ENCODE measurements at places on chromosomes 3 and 15.

- DNase-seq: no peak
Observed at GRCh38 chr15:90337256-90337655, 14.8 kb upstream of the ZNF774 start.

GRCh38 chr3:112605285-112605684 is 35.7 kb downstream of the CCDC80 start:
- no peak for DNase-seq

DNA sequence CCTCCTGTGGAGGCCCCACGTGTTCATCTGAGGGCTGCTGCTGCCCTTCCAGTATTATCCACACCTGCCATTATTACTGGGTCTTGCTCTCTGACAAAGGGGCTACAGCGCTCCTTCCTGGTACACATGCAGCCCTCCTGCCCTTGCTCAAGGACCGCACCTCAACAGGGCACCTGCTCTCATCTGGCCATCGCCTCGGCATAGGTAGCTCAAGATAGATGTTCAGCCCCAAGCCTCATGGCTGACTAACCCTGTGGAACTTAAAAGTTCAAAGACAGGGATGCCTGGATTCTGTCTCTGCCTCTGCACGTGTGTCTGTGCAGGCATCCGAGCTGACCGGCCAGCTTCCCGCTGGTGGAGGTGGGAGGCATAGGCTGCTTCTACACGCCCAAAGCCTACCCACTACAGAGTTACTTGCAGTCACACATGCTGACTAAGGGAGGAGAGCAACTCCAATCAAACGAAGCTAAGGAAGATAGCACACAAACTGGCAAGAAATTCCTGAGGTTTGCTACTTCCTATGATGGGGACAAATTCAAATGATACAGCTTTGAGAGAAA is 152.5 kb upstream of the ATP10A start:
- no peak for DNase-seq

GRCh38 chr3:38227989-38228388 is 37.6 kb upstream of the SLC22A13 start:
- no peak for DNase-seq

GRCh38 chr15:61794276-61794675 is 266.0 kb downstream of the VPS13C start:
- no peak for DNase-seq

DNA sequence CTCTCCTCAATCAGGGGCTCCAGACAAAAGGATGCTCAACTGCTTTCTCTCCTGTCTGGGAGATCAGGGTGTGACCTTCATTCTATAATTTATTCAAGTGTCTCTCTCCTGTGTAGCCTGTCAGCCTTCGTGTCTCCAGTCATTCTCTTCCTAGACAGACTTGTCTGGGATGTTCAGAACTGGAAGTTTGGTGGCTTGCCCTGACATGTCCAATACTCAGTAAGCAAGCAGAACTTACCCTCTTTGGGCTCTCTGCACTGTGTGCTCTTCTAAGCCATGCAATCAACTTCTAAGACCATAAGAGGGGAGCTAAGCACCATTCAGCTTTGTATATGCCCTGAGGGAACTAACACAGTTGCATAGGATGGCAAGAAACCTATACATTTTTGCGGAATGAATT is 14.1 kb downstream of the ACKR2 start:
- DNase-seq: no peak

Measured in naive B cell (primary cell).